ENCODE measurements at places on chromosomes 3 and 15.

GRCh38 chr15:64461721-64462162 lies 1.4 kb downstream of the ZNF609 start:
- no peak for DNase-seq

DNA sequence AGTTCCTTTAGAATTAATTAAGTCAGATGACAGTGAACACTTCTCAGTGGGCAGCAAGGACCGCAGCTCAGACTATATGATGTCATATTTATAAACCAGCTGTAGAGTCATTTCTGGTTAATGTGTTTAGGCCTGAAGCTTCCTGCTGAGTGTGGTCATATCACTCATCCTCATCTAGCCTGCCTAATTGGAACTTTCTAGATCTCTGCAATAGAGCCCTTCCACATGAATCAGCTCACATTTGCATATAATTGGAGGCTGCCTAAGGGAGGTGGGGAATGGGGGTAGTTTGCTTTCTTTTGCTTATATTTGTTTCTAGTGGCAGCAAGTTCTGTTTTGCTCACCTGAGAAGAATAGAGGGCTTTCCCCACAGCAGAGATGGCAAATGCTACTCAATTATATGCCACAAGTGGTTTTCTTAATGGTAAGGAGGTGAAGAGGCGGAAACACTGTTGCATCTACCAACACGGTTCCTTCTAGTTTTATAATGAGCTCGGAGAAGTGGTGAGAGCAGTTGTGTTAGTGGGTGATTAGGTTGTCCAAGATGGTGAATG lies 148.1 kb downstream of the KLHL25 start:
- no peak for DNase-seq

GRCh38 chr3:136883967-136884720 lies 22.1 kb downstream of the NCK1 start:
- DNase-seq = no peak

GRCh38 chr15:31024979-31025378 lies 33.6 kb upstream of the MTMR10 start:
- DNase-seq = no peak

DNA sequence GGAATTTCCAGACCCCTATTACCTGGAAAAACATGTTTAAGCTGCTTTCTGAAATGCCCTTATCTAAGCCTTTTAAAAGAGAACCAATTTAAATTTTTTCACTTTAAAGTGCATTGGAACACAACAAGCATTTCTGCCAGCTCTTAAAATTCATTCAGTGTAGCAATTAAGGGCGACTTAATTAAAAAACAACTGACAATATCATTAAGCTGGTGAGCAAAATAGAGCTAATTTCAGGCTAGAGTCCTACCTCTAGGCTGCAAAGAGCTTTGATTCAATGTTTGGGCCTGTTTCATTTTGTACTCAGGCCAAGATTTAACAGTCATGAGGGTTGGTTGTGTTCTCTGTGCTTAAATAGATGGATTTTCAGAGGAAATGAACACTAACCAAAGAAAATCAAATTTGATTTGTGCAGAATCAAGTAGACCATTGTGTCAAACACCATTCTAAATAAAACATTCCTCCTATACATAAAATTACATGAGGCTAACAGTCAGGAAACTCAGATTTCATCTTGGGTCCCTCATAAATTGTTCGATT lies 114.6 kb downstream of the TMEM108 start:
- no peak for DNase-seq

GRCh38 chr3:113186566-113186965 lies 24.8 kb upstream of the BOC start:
- no peak for DNase-seq

DNA sequence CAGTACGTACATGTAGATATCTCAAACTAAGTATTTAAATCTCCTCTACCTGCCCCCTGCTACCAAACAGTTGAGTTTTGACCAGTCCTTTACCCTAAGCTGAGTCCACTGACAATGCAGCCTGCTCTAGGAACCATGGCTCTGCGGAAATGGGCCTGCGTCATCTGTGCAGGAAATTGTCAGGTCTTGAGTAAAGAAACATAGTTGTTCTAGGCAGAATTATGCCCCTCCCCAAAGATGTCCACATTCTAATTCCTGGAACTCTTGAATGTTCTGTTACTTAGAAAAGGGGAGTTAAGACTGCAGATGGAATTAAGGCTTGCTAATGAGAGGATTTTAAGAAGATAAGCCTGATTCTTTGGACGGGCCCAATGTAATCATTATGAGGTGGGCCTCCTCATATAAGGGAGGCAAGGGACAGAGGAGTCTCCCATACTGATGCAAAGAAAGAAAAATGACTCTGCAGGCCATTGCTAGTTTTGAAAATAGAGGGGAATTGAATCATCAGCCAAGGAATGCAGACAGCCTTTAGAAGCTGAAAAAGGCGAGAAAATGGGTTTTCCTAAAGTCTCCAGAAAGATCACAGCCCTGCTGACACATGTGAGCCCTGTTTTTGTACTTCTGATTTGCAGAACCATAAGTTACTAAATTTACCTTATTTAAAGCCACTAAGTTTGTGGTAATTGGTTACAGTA lies 5.5 kb upstream of the VGLL3 start:
- no peak for DNase-seq

DNA sequence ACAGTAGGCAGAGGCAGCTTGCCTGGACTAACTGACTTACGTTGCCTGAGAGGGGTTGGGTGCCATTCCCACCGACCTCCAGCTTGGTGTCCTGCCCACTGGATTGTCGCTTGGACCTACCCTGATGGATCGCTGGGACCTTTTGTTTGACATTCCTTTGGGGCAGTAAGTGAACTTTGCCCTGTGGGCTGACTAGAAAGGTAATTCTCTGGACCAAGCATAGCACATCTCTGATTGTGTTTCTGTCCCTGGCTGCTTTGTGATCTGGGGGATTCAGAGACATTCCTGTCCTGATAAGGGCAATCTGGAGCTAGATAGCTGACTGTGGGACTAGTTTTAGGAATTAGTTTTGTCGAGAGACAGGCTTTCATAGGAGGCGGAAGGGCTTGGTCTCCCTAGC lies 19.5 kb upstream of the IFT57 start:
- DNase-seq = no peak

GRCh38 chr15:42604894-42605744 lies 29.7 kb downstream of the STARD9 start:
- no peak for DNase-seq

DNA sequence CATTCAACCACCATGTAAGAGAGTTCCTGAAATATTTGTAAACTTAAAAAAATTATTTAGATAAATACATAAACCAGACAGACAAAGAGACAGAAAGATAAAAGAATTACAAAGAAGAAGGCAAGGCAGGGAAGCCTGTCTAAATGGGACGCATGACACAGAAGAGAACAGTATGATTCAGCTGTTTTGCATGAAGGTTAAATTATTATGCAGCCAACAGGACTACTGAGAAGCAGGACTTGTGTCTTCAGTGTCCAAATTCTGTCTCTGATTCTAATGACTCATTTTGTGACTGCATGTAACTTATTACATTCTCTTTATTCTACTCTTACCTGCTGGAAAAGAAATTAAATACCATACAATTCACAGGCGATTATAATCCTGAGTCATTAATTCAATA lies 340.4 kb upstream of the KCNMB2 start:
- DNase-seq = no peak

- no peak for DNase-seq
Observed at GRCh38 chr3:2883283-2883682, 226.9 kb downstream of the IL5RA start.

- DNase-seq = no peak
Observed at GRCh38 chr15:52154896-52155865, 36.0 kb downstream of the GNB5 start.

DNA sequence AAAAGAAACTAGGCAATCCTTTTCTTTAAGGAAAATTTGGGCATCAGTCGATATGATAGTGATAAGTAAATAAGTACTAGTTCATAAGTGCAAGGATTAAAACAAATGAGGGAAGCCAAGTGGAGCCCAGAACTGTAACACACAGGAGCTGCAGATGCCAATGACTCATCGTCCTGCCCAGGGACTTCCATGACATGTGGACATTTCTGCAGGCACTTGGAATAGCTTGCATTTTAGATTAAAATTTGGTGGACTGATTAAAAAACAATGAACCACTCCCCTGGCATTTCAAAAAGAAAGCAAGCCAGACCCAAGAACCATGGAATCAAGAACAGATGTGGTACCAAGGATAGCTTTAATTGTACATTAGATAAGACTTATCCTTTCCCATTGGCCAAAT lies 2.9 kb downstream of the SAMD7 start:
- no peak for DNase-seq

- no peak for DNase-seq
Observed at GRCh38 chr3:177610262-177610661, 413.0 kb upstream of the TBL1XR1 start.

- no peak for DNase-seq
Observed at GRCh38 chr3:140342668-140343067, 335.2 kb upstream of the TRIM42 start.

GRCh38 chr3:29144807-29145206 lies 136.1 kb upstream of the RBMS3 start:
- no peak for DNase-seq

DNA sequence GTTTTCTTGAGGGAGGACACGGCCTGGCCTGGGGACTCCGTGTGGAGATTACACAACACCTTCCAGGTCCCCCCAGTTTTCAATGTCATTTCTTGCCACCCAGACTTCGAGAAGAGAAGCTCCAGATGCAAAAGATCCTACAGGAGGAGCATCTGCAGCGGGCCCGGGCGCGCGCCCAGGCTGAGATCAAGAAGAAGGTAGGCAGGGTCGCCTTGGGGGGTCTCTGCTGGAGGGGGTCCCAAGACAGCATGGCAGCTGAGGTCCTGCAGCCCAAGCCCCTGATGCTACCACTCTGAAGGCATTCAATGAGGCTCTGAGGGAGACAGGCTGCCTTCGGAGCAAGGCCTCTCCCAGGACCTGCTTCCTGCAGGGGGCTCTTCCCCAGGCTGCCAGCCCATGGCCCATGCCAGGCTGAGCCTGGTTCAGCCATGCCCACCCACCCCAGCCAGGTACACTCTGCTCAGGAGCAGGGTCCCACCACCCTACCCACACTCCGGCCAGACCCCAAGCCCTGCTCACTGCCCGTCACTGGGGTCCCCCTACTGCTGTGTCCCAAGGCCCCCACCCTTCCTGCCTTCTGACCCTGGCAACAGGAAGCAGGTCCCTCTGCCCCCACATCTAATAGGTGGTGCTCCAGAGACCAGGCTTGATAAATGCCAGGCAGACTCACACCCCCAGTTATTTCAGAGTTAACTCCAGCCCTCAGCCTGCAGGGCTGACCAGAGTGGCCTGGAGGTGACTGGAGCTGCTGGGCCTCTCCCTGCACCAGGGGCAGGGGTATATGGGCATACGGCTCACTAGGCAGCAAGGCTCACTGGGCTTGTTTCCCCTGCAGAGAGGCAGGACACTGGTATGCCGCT lies 40.0 kb downstream of the ZXDC start:
- DNase-seq = no peak

GRCh38 chr3:88984256-88984655 lies 123.2 kb upstream of the EPHA3 start:
- DNase-seq = no peak

GRCh38 chr15:91526424-91526823 lies 327.1 kb upstream of the SLCO3A1 start:
- no peak for DNase-seq

- no peak for DNase-seq
Observed at GRCh38 chr3:100532411-100532810, 40.0 kb downstream of the TMEM45A start.
